Effector CD4-positive, alpha-beta T cell (primary cell): ENCODE measurements at places on chromosomes 7 and 10.
A peak's percentile ranks its signal among the peaks of the same experiment; 100 is the strongest.

GRCh38 chr7:87735360-87735759 lies 107.2 kb downstream of the RUNDC3B start:
- no peak for DNase-seq

GRCh38 chr7:4631380-4632179 lies 50.5 kb upstream of the FOXK1 start:
- no peak for DNase-seq

GRCh38 chr7:151175047-151175792 lies 7.7 kb upstream of the GBX1 start:
- DNase-seq = no peak

GRCh38 chr7:6375348-6376101 lies 72.2 kb downstream of the DAGLB start:
- peak; percentile 5 for DNase-seq

DNA sequence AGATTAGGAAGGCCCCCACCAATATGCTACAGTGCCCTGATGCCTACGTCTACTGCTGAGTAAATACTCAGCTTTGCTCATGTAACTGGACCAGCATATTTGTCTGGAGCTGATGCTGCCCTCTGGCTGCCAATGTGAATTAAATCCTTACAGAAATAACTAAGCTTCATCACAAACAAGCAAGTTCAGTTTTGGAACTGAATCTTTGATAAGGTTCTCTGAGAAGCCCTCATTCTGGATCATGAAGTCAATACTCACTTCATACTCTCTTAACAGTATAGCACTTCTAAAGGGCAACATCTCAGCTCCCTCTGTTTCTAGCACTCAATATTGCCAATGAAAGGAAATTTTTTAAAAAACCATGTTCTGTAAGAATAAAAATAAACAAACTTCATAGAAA lies 246.7 kb downstream of the ETV1 start:
- no peak for DNase-seq

DNA sequence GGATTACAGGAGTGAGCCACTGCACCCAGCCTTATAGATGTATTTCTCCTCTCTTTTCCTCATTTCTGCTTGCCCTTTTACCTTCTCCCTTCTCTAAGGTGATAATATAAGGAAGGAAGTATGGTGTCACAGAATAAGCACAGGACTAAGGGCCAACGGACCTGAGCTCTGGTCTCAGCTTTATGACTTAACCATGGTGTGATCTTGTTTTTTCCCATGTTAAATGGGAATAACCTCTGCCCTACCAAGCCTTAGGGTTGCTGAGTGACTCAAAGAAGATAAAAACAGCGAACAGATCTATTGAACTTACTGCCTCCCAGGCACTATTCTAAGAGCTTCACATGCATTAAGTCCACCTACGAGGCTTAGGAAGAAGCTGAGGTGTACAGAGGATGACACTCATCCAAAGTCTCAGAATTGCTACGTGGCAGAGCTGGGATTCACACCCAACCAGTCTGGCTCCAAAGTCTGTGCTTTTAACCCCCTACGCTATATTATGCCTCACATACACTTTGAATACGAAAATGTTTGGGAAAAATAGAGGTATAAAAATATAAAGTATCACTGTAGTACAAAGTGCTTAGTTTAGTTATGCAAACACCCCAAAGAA lies 5.6 kb downstream of the UROS start:
- DNase-seq = no peak

GRCh38 chr7:83832009-83832408 lies 183.1 kb upstream of the SEMA3E start:
- DNase-seq = no peak

DNA sequence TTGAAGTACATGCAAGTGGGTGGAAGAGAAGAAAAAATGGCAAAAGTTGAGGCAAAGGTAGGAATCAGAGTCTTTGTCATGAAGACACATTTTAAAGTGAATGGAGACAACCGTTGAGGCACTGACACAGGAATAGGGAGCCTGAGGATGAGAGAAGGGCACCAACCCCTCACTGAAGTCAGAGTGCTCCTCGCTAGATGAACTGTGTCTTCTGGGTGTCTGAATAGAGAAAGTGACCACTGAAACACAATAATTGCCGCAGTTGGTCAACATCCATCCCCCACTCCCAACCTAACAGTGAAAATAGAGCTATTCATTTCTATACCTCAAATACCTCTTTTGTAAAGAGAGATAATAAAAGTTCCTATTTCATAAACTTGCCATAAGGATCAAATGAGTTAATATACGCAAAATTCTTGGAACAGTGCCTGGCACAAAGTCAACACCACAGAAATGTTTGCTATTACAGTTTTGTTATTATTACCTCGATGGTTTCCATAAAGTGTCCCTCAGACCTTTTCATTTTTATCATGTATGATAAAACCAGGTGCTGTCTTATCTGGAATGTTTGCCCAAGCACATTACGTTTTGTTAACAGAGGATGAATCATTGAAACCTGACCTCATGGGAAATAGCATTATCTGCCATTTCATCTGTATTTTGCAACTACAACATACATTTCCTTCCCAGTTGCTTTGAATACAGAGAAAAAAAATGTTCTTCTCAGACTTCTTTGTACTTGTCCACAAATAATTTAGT lies 61.8 kb upstream of the SP4 start:
- no peak for DNase-seq

GRCh38 chr10:2791774-2792443 lies 275.4 kb upstream of the PFKP start:
- DNase-seq = no peak

DNA sequence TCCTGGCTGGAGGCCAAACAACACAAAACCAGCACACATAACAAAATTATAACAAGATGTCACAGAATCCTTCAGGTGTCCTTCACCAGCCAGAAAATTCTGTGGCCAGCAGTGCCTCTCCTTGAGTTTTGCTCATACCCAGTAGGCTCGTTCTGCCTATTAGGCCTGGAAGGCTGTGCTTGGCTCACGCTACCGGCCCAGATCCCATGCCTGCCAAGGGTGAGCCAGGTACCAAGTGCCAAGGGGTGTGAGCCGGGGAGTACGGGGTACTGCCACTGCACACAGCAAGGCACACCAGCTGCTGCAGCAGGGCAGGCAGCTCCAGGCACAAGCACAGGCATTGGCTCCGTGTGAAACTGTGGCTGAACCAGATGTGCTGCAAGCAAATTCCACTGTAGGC lies 1562.0 kb downstream of the REEP3 start:
- DNase-seq = no peak

DNA sequence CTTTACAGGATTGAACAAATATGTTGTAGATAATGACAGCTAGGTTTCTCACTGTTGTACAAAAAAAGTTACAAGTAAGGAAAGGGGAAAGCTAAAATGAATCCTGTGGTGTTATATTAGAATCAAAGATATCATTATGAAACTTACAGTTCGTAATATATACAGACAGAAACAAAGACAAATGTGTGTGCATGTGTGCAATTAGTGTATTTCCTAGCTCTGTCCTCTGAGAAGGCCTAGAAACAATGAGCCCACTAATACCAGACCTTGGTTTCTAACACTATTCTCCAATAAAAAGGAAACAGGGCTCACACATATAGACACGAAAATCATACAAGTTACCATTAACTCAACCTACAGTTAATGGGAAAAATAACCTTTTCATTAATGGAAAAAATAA lies 8.0 kb downstream of the KDM7A start:
- DNase-seq = no peak

DNA sequence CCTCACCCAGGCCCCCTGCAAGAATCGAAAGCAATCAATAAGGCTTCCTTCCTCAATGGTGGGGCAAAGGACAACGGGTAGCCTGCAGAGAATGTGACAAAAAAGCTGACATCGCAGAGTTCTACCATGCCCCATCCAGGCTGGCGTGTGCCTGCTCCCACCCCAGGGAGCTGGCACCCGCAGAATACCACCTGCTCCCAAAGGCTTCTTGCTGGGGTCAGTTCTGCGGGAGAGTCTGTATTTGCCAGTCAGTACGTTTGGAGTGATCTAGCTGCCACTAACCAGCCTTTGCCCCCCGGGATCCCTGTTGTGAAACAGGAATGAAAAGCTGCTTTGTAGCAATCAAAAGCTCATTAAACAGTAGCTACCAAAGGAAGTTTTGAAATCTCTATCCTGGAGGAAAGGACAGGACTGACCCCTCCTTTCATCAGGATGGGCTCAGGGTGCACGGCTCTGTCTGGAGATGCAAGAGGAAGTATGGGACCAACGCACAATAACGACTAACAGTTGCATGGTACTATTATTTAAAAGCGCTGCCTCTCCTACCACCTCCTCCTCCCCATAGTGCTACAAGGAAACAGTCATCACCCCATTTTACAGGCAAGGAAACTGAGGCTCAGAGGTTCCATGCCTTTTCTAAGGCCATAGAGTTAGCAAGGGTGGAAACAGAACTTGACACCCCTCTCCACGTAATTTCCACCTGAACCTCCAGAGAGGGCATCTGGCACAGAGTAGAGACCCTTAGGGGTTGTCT lies 67.0 kb downstream of the FGFR2 start:
- no peak for DNase-seq

DNA sequence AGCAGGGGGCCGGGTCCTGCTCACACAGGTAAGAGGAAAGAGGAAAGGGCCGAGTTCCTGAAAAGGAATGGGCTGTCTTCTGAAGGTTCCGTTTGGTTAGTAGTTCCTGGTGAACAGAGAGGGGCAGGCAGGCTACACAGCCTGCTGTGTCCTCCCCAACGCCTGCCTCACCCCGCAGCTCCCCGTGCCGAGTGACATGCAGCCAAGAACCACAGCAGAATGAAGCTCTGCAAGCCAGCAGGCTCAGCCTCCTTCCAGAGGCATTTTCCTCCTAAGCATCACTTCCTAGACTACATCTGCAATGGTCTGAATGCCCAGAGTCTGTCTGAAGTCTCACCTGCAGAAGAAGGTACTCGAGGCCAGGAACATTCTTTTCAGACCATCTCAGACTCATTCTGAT lies 202.4 kb upstream of the TCERG1L start:
- no peak for DNase-seq

DNA sequence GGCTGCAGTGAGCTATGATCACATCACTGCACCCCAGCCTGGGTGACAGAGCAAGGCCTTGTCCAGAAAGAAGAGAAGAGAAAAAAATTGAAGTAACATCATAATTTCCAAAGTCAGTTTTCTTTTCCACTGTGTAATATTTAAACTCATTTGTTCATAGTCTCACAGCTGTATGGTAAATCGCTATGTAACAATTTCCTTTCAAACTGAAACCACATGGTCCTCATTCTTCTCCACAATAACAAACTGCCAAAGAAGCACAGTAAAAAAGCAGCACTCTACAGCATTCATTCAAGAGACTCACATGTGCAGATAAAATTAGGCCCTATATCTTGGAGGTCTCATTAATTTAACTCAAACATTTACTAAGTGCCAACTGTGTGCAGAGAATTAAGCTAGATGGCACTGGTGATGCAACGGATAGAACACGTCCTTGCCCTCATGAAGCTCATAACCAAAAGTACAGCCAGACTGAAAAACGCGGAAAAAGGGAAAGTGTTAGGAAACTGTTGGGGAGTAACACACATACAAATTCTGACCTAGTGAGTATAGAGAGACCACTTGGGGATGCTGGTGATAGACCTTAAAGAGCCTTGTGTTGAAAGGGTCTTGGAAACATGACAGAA lies 174.0 kb upstream of the KCTD7 start:
- DNase-seq = no peak

DNA sequence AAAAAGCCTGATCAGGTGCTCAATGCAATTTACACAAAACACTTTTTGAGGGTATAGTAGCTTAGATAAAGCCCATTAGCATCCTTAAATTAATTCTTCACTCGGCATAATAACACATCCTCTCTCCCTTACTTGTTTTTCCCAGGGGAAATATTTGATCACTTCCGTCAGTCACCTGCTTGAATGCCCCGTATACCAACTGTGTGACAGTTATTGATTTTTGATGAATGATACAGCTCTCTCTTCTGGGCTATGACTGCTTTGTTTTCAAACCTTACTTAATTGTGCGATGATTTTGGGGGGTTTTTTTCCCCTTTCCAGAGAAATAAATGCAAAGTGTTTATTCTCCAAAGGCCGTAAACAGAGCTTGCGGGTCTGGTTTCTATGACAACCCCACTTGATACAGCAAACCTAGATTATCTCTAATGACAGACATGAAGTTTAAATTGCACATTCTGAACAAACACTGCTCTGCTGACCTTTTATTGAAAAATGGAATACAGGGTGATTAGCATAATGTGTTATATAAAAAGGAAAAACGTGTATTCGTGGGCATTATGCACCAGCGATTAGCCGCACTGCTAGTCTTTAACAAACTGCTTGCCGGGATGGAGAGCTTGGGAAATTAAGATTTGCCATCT lies 78.4 kb upstream of the NANOS1 start:
- no peak for DNase-seq

GRCh38 chr7:22782616-22783232 lies 39.9 kb downstream of the TOMM7 start:
- peak; percentile 50 for DNase-seq

- no peak for DNase-seq
Measured at GRCh38 chr10:23493711-23494110, 54.8 kb downstream of the OTUD1 start.

DNA sequence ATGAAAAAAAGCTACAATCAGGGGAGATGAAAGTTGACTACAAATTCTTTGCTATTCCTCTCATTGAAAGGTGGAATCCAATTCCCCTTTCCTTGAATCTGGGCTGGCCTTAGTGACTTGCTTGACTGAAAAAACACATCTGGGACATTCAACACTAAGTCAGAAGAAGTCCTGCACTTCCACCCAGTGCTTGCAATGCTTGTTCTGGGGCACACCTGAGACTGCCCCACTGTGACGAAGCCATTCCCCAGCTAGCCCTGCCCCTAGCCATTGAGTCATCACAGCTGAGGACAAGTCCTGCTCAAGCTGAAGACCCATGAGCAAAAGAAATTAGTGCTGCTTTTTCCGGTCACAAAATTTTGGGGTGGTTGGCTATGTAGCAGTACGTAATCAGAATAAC lies 19.2 kb upstream of the GRID1 start:
- no peak for DNase-seq

- DNase-seq = no peak
Measured at GRCh38 chr10:110110338-110110737, 97.1 kb upstream of the MXI1 start.

DNA sequence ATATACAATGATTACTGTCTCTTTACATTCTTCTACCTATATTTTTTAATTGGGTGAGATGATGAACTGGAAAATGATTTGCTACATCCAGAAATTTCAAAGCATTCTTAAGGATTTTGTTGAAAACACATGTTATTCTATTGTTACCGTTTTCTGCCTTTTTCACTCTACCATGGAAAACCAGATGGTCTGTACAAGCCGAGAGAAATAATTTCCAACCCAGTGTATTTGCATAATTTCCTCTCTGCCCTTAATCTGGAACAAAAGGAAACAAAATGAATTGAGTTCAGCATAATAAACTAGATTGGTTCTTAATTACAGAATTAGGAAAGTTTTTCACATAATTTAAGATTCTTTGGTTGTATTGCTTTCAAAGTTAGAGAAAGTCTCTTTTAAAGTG lies 211.2 kb downstream of the CACNB2 start:
- DNase-seq = no peak
